ENCODE measurements at places on chromosomes 12 and 14.

- DNase-seq, result no peak
Observed at GRCh38 chr12:44677724-44678123, 198.4 kb downstream of the NELL2 start.

GRCh38 chr14:21846227-21846885, 172.7 kb upstream of the OR4E1 start:
- DNase-seq, result no peak

DNA sequence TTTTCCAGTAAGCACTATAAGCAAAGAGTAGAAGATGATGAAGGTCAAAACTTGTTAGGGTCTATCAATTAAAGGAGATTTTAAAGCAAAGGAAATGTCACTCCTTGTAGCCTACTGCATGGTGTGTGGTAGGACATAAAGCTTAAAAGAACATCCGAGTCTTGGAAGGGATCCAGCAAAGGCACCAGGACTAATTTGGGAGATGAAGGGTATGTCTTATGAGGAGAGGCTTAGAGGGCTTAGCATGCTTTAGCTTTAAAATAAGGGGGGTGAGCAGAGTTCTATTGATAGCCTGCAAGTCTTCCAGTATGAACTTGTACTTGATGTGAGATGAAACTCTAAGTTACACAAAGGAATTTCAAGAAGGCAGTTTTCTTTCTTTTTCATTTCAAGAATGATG, 11.8 kb upstream of the MYBPC1 start:
- no peak for DNase-seq

- peak; percentile 82 for DNase-seq
Observed at GRCh38 chr12:6788972-6789924, at the start of gene CD4. Gene CD4 (plus strand): TSS chr12:6789528. CDS start chr12:6800139, 10,611 bp downstream.

DNA sequence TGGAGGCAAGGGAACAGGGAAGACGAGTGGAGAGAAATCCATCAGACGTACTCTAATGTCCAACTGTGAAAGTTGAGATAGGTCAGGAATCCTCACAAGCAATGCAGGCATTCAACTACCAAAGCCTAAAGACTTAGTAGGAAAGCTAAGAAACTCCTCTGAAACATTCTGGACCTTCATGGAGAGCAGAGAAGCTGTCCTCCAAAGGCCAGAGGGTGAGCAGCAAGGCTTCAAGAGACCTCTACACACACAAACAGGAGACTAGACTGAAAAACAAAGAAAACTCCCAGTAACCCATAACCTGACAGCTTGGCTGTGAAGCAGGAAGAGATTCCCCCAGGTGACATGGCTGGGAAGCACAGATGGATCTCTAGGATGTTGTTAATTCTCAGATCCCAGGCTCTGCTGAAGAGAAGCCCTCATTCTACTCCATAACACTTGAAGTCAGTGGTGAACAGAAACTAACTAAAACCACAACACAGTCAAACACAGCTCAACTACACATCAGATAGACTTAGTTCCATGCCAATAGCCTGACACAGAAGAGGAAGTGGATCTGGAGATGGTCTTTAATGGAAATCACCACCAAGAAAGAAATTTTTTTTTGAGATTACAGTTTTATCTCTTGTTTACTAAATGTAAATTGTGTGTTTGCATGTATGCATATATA, 23.2 kb upstream of the LYZ start:
- no peak for DNase-seq

DNA sequence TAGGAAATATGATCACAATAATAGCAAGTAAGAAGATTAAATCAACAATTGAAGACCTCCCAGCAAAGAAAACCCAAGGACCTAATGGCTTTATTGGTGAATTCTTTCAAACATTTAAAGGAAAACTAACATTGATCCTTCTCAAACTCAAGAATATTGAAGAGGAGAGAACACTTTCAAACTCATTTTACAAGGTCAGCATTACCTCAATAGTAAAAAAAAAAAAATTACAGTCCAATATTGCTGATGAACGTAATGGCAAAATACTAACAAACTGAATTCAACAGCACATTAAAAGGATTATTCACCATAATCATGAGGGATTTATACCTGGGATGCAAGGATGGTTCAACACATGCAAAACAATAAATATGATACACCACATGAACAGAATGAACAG, 33.7 kb upstream of the LGR5 start:
- no peak for DNase-seq

- DNase-seq, result no peak
Observed at GRCh38 chr12:15892645-15893259, 10.6 kb downstream of the STRAP start.

GRCh38 chr14:23023022-23023794, 11.5 kb downstream of the PSMB5 start:
- no peak for DNase-seq

GRCh38 chr12:75814851-75815754, 216.5 kb downstream of the PHLDA1 start:
- no peak for DNase-seq

DNA sequence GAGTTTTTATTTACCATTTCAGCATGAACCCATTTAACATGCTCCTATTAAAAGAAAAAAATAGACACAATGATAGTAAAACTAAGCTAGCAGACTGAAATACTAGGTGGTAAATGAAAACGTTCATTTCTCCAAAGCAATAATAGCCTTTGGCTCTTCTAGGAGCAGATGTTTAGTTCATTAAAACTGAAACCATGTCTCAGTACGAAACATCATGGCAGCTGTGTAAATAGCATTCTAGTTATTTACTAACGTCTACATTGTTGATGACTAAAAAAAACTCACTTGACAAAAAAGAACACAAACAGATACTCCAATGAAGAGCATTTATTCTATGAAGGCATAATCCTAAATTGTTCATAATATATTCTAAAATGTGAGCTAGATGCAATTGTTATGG, 17.9 kb downstream of the RECQL start:
- no peak for DNase-seq

- DNase-seq, result no peak
Observed at GRCh38 chr14:52833891-52834290, 42.5 kb upstream of the GNPNAT1 start.

- peak; percentile 29 for DNase-seq
Observed at GRCh38 chr12:111705672-111706071, 19.8 kb downstream of the ACAD10 start.

- DNase-seq, result no peak
Observed at GRCh38 chr12:52280319-52280795, 5.9 kb downstream of the KRT86 start.

- DNase-seq, result no peak
Observed at GRCh38 chr14:24262821-24263733, at the start of gene TGM1. Gene TGM1 (minus strand): TSS chr14:24263177. CDS start chr14:24262352, 825 bp downstream.

DNA sequence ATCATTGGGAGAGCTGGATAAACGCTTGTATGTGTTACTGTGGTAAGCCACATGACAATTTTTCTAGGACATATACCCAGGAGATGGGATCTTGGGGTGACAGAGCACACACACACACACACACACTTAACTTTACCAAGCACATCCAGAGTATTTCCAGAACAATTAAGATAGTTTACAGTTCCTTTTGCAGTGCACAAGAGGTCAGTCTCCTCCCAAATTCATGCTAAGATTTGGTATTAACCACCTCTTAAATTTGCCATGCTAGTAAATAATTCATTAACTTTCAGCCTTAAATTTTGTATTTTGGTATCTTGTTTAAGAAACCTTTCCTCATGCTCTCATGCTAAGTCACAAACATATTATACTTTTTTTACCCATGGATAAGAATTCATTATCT, 33.9 kb upstream of the LIMA1 start:
- no peak for DNase-seq

- no peak for DNase-seq
Observed at GRCh38 chr14:105394714-105395537, 3.4 kb upstream of the TEX22 start.

GRCh38 chr14:80987235-80988032, 32.0 kb downstream of the TSHR start:
- peak; percentile 32 for DNase-seq

GRCh38 chr14:103742499-103743255, 27.1 kb downstream of the ZFYVE21 start:
- DNase-seq, result no peak

GRCh38 chr14:69387311-69387710, 10.8 kb downstream of the ERH start:
- DNase-seq, result no peak

GRCh38 chr14:96055065-96055752, 16.0 kb downstream of the C14orf132 start:
- DNase-seq, result no peak

GRCh38 chr12:6268484-6269157, 41.9 kb upstream of the PLEKHG6 start:
- DNase-seq, result no peak

- no peak for DNase-seq
Observed at GRCh38 chr12:17076811-17077210, 470.8 kb upstream of the LMO3 start.

DNA sequence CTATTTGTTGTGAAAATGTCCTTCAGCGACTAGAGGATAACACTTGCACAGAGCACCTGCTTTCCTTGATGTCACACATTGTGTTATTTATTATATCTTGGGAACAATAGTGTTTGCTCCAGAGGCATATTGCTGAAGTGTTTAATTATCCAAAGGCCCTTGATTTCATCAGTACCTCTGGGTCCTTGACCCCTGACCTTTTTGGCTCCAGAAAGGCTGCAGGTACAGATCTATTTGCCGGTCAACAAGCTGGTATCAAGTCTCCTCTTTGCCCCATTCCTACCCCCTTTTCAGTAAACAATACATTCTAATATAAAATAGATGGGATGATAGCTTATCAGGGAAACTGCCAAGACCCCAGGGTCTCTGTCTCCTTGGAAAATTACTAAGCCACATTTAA, 206.8 kb downstream of the DACT1 start:
- no peak for DNase-seq

DNA sequence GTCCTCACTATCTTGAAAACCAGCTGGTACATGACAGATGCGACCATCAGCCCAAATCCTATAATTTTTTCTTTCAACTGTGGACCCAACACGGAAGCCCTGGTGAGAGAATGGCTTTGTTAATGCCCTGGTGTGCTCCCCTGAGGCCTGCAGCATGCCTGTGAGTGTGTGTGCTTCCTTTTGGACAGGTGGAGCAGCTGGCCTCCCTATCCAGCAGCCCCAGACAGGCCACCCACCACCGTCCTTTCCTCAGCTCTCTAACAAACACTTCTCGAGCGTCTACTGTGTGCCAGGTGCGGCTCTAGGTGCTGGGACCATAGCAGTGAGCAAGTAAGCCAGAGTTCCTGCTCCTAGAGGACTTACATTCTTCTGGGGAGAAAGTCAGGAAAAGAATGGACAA, 78.9 kb upstream of the GZMB start:
- no peak for DNase-seq

DNA sequence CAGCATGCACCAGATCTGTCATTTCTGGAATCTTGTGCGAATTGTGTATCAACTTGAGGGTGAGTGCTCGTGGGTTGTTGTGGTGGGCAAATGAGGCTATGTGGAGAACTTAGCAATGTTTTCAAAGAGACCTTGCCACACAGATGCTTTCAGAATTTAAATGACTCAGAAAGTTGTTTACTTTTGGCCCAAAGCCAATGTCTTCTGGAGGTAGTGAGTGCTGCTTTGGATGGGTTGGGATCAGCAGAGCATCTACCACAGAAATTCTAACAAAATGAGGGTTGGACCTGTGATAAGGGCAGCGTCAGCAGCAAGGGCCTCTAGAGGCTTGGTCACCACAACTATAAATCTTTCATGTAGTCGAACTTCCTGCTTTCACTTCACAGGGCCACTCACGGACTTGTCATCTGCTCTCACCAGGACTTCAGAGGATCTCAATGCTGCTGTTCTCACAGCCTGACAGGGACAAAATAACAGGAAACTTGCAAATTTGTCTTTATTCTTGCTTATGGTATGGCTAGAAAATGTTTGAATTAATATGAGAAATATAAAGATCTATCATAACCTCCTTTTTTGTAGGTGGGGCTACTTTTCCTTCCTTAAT, 111.4 kb downstream of the DACT1 start:
- DNase-seq, result no peak

DNA sequence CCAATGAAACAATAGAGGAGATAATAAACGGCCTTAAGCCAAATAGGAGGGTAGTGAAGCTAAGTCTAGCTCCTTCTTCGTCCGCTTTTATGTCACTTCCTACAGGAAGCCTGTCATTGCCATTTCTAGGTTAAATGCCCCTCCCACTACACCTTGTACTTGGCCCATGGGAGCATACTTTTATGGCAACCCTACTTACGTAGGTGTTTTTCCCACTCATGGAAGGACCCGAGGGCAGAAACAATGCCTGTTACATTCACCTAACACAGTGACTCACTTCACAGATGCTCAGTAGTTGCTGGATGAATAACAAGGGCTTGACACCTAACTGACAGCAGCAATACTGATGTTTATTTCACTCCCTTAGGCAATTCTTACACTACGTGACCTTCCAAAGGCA, 44.5 kb downstream of the ALKBH1 start:
- DNase-seq, result no peak

- no peak for DNase-seq
Observed at GRCh38 chr12:93790472-93791152, 113.4 kb downstream of the CRADD start.

DNA sequence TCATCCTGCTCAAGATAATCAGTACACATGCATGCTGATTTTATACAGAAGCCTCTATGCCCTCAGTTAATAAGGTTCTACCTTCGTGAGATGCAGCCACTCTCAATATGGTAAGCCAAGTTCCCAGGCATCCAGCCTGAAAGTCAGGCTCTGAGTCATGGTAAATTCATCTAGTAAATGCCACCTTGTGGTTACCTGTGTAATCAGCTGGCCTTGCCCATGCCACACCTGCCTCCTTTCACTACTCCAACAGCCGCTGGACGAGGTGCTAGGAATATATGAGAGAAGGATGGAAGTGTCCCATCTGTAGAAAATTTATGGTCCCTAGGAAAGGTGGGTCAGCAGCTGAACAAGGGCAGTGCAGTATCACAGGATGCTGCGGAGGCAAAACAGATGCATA, 207.3 kb downstream of the SSPN start:
- no peak for DNase-seq

GRCh38 chr12:49342914-49343731, 3.6 kb upstream of the DNAJC22 start:
- DNase-seq, result no peak

GRCh38 chr12:1592444-1593173, 1.8 kb downstream of the FBXL14 start:
- no peak for DNase-seq
